RPMI7951 (cell line): ENCODE measurements at places on chromosomes 4 and X. TPM values are rescaled to one million over a fixed set of nuclear protein-coding genes. Genes with fewer than 3 reads are reported as not detected.

DNA sequence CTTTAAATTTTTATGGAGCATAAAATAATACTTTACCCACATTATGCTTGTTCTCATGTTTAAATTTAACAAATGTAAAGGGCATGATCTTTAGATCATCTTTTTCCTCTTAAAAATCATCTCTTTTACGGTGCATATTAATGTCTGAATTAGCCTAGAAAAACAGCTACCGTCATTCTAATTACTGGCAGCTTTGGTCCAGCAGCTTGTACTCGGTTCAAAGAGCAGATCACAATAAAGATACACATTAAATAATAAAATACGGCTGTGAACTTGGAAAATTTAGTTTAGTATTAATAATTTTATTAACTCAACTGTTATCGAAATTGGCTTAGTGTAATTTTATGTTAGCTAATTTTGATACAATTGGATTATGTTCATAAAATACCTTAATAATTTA is 19.1 kb downstream of the CCSER1 start:
- no peak for DNase-seq

The SUV39H1 gene
- total RNA-seq: 22.3 and 27.0 TPM in 2 replicates

The SPANXD gene
- 4.4 and 7.6 TPM in 2 replicates for total RNA-seq

GRCh38 chr4:73974352-73974751 is 7.5 kb downstream of the PF4 start:
- no peak for DNase-seq

DNA sequence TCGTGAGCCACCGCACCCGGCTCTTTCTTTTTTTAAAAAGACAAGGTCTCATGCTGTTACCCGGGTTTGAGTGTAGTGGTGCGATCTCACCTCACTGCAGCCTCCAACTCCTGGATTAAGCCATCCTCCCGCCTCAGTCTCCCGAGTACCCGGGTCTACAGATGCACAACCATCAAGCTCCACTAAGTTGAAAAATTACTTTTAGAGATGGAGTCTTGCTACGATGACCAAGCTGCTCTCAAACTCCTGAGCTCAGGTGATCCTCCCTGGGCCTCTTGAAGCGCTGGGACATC is 2.0 kb downstream of the SLC25A6 start:
- DNase-seq: no peak

DNA sequence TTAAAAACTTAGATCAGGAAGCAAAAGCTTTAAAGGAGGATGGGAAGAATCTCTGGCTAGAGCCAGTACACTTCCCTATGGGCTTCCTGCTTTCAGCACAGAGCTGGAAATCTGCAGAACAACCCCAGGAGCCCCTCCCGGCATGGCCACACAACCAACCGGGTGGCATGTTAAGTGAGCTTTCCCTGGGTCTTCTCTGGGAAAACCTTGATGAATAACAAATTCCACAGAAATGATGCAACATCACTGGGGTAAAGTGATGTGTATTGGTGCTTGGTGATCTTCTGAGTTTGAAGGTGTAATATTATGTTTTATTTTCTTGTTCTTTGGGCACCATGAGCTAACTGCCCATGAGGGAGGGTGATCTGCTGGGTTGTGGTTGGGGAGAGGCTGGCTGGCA is 22.1 kb downstream of the NHS start:
- DNase-seq: peak; percentile 71

The AMMECR1 gene
- 8.3 and 10.5 TPM in 2 replicates for total RNA-seq

The CXCL8 gene
- total RNA-seq: 66.9 and 79.5 TPM in 2 replicates

DNA sequence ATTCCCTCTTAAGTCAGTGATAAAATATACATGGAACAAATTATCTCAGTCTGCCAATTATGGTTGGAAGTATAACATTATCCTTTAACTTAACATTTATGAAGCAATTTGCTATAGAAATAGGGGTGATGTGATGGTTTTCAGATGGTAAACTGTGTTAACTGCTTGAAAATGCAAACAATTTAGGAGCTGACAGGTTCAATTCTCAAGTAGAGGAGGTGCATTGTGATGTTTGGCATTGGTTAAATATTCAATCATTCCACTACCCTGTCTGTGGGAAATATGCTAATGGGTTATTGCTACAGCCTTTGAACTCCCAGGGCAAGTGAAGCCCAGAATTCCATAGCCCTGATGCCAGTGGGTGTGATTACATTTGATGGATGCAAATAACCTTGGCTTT is 243.4 kb upstream of the GK2 start:
- no peak for DNase-seq

GRCh38 chr4:114085611-114086345 is 106.3 kb upstream of the ARSJ start:
- DNase-seq: no peak

GRCh38 chr4:20253735-20254409 is 2.2 kb downstream of the SLIT2 start:
- DNase-seq: peak; percentile 44

DNA sequence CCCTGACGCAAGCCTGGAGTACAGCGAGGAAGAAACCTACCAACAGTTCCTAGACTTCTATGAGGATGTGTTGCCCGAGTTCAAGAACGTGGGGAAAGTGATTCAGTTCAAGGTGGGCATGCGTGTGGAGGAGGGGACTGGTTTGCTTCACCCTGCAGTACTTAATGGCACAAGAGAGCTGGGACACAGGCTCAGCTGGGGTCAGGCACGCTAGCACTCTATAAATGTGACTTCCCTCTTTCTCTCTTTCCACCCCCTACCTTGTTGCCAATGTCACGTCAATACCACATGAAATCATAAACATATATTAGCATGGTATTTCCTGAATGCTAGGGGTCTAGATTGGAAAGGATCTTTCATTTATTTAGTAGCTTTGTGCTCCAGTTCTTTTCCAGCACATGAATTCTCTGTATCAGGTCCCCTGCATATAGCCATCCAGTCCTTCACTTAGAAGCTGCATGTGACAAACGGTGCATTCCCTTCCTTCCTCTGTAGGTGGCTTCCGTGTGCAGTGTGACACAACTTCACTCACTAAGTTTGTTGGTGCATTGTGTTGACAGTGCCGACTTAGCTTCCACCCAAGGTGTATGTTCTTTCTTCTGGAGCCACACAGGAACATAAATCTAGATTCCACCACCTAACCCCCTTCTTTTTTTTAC is 25.6 kb downstream of the ZRSR2 start:
- peak; percentile 5 for DNase-seq
